ENCODE measurements at places on chromosomes 6 and 20. TPM values are rescaled to one million over a fixed set of nuclear protein-coding genes. Genes with fewer than 3 reads are reported as not detected.

DNA sequence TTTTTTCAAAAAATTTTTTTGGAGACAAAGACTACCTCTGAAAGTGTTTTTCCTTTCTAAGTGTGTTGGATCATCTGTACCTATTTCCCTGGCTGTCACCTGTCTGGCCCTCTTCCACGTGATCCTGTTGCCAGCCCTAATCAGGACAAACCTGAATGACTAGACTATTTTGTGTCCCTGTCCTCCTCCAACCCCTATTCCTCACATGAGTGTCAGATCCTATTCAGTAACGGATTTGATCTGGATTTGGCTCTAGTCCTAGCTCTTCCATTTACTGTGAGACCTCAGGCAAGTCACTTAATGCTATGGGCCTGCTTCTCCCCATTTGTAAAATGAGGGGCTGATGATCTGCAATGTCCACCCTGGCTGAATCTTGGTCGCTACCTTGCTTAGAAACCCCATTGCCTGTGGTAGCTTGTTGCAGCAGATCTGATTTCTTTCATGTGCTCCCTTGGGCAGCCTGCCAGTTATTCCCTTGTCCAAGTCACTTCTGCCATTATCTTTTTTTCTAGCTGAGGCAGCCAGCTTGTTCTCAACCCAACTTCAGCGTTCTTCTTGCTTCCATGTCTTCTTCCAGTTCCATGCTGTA, 4.8 kb downstream of the PHF20 start:
- peak; percentile 87 for DNase-seq

- no peak for DNase-seq
Observed at GRCh38 chr6:22754061-22754460, 184.7 kb downstream of the HDGFL1 start.

- DNase-seq: no peak
Observed at GRCh38 chr6:56708810-56709597, 66.3 kb upstream of the DST start.

DNA sequence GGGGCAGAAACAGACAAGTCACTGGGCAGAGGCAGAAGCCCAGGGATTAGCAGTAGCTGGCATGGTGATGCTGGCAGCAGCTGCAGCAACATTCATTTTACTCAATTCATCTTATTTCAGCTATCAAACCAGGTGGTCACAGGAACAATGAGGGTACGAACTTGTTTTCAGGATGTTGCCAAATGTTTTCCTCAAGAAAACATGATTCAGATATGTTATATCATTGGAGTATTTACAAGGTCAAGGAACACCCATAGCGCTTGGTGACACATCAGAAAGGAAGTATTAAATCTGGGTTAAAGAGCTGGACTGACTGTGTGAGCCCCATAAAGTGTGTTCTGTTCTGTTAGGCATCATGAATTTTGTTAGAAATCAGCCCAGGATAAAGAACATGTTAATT, 456.9 kb upstream of the ID4 start:
- no peak for DNase-seq

- DNase-seq: no peak
Observed at GRCh38 chr20:44070139-44070900, 116.7 kb downstream of the JPH2 start.

DNA sequence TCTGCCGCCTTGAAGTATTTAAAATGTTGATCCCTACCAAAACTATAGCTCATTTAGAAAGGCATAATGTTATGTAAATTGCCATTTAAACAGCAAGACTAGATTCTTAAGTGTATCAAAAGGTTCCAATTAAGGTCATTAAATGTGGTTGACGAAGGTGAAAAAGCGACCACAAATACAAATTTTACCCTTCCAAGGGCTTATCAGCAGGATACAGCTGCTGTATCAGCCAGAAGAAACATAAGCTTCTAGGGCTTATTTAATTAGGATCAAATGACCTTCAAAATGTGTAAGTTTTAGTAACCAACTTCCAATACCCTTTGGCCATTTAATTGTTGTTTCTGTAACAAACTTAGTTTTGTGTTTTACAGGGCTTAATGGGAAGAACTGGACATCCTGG, 139.9 kb downstream of the COL9A1 start:
- no peak for DNase-seq

GRCh38 chr6:137258170-137258569, 39.0 kb upstream of the IFNGR1 start:
- DNase-seq: no peak

GRCh38 chr20:56843817-56844216, 214.7 kb downstream of the TFAP2C start:
- DNase-seq: no peak

DNA sequence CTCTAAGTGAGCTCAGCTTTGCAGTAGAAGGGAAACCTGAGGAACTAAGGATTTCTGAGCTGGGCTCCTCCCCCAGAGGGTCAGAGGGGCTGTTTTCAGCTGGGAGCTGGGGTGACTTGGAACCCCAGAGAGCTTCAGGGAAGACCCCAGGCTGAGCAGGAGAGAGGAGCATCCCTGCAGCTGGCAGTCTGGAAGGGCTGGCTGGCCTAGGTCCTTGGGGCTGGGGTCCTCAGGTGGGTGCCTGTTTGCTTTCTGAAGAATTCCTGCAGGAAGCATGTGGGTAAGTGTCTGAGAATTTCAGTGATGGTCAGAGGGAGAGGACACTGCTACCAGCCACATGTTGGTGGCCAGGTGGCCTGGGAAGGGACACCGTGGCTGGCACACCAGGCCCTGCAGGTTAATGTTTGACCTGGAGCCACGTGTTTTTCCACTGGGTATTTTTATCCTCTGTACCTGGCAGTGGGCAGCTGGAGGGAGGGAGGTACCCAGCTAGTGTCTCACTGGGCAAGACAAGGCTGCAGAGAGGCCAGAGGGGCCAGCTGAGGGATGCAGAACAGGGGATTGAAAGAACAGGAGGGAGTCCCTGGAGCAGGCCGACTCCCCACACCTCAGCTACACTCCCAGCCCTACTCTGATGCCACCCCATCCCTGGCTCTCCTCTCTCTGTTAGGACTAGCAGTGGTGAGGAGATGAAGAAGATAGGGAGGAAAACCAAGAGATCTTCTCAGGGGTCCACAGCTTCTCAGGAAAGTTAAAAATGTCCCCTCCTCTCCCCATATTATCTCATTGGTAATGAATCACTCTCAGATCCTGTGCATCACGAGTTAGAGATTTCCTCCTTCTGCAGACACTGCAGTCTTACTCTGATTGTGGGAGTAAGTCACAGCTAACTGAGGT, 143.6 kb downstream of the VEGFA start:
- no peak for DNase-seq

DNA sequence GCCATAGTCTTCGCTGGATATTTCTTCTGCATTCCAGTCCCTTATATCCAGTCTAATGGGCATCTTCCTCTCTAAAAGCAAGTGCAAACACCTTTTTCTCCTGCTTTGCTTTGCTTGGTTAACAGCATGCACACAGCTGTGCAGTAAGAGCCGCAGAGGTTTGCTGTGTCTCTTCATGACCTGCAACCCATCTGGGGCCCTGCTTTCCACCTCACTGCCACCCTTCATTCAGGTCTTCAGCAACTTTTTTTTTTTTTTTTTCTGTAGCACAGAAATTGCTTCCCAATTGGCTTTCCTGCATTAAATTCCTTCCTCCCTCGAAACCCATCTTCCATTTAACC, 14.4 kb downstream of the NEDD9 start:
- no peak for DNase-seq

GRCh38 chr6:111942561-111942960, 69.3 kb upstream of the FYN start:
- no peak for DNase-seq

DNA sequence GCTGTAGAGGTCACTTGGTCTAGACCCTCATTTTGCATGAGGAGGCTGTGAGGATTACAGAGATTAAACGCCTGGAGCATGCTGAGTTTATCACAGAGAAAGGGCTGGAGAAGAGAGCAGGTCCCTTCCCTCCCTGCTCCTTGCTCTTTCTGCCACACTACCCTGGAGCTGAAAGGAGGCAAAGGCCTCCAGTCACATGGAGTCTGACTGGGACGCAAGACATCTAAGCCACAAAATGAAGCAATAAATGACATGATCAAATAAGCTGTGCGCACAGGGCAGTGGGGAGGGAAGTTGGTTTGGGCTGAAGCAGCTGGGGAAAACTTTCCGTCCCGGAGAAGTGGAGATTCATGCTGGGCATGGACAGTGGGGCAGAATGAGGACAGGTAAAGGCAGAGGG, 33.3 kb downstream of the ATXN1 start:
- no peak for DNase-seq

GRCh38 chr20:9354579-9354978, 159.8 kb upstream of the LAMP5 start:
- DNase-seq: no peak

DNA sequence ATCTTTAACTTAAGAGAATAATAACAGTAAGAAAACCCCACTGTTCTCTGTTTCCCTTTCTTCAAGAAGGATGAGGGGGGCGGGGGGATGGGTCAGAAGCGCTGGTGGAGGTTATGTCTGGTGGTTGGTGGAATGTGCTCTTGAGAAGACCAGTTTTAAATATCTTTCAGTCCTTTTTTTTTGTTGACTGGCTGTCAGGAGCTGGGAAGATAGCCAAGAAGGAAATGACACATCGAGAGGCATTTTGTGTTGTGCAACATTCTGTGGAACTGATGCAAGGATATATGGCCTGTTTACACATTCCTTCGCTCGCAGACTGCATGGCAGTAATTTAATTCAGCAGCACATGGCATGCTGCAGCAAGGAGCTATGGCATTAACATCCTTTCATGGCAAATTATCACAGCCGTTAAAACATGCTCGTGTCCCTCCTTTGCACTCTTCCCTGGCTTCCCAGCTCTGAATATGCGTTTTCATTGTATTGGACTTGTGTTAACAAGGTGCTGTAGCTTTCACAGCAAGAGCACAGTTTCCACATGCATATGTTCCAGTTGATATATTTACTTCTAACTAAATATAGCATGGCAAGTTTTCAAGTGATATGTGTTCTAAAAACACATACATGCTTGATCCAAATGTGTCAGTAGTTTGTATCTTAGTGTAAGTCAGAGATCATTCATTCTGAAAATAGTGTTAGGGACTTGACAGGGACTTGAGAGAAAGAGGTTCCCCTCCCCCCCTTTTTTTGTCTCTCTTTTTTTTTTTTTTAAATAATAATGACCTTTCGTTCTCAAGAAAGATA, 68.2 kb upstream of the SUPT3H start:
- peak; percentile 20 for DNase-seq

GRCh38 chr6:73204252-73204651, 21.0 kb downstream of the KHDC1L start:
- DNase-seq: no peak

- DNase-seq: no peak
Observed at GRCh38 chr20:57647933-57648785, 27.9 kb upstream of the ZBP1 start.

DNA sequence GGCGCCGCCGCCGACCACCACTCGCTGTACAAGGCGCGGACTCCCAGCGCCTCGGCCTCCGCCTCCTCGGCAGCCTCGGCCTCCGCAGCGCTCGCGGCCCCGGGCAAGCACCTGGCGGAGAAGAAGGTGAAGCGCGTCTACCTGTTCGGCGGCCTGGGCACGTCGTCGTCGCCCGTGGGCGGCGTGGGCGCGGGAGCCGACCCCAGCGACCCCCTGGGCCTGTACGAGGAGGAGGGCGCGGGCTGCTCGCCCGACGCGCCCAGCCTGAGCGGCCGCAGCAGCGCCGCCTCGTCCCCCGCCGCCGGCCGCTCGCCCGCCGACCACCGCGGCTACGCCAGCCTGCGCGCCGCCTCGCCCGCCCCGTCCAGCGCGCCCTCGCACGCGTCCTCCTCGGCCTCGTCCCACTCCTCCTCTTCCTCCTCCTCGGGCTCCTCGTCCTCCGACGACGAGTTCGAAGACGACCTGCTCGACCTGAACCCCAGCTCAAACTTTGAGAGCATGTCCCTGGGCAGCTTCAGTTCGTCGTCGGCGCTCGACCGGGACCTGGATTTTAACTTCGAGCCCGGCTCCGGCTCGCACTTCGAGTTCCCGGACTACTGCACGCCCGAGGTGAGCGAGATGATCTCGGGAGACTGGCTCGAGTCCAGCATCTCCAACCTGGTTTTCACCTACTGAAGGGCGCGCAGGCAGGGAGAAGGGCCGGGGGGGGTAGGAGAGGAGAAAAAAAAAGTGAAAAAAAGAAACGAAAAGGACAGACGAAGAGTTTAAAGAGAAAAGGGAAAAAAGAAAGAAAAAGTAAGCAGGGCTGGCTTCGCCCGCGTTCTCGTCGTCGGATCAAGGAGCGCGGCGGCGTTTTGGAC, 2.0 kb downstream of the SOX4 start:
- peak; percentile 45 for DNase-seq

Gene PPP1R16B
- 3.7 TPM for polyA plus RNA-seq

Gene TRIM40
- 7.5 TPM for polyA plus RNA-seq

Gene GPLD1
- polyA plus RNA-seq: 3.9 TPM

Gene ZC2HC1B
- 23.0 TPM for polyA plus RNA-seq

Gene RNF39
- polyA plus RNA-seq: 2.7 TPM

Gene TGIF2
- polyA plus RNA-seq: 24.0 TPM

Gene ESF1
- 4.5 TPM for polyA plus RNA-seq

Gene RIPOR3
- 11.3 TPM for polyA plus RNA-seq

Gene HDGFL1
- polyA plus RNA-seq: 303 TPM

Gene TBCC
- 35.0 TPM for polyA plus RNA-seq

Gene APOBEC2
- 8.5 TPM for polyA plus RNA-seq

Gene FAM83D
- polyA plus RNA-seq: 10.1 TPM

Gene REM1
- polyA plus RNA-seq: 3.4 TPM

Gene JPH2
- 3.7 TPM for polyA plus RNA-seq
